Aorta (tissue), 5 donors: ENCODE measurements at places on chromosomes 6 and 20.

DNA sequence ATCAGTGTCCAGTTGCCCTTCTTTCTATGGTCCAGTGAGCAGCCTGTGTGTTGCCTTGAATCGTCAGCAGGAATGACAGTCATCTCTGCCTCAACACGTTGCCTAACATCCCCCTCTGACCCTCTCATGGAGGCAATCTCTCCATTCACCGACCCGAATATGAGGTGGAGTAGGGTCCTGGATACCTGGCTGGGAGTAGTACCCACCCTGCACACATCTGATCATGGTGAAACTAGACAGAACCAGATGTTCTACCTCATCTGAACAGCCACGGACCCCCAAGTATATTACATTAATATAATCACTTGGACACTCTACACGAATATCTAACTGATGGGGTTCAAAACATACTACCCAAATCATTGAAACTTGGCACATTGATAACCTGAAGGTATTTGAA lies 77.0 kb upstream of the COL21A1 start:
- DNase-seq = no peak

GRCh38 chr6:55064711-55065420 lies 109.4 kb upstream of the HCRTR2 start:
- DNase-seq = no peak

GRCh38 chr6:7939184-7939863 lies 28.7 kb upstream of the TXNDC5 start:
- DNase-seq = no peak

- DNase-seq = no peak
These were observed 111.4 kb downstream of the PREP start for GRCh38 chr6:105291525-105291924.

- DNase-seq = no peak
These were observed 138.3 kb upstream of the INSM1 start for GRCh38 chr20:20229595-20229994.

DNA sequence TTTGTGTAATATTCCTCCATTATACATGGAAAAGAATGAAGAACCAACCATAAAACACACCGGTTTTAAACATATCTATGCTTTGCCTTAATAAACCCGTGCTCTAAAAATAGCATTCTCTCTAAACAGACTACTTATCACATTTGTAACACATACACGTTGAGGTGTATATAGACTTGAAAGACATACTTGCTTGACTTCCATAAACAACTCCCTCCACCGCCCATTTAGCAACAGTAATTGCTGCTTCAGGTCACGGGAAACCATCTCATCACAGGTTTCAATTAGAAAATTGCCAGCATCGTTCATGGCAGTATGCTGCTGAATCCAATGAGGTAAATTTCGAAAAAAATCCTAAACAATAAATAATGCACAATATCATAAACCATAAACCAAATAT lies 174.0 kb downstream of the SYNE1 start:
- DNase-seq = no peak

- peak; percentile 53 for DNase-seq
These were observed 226.2 kb upstream of the MARCKS start for GRCh38 chr6:113630738-113631535.

DNA sequence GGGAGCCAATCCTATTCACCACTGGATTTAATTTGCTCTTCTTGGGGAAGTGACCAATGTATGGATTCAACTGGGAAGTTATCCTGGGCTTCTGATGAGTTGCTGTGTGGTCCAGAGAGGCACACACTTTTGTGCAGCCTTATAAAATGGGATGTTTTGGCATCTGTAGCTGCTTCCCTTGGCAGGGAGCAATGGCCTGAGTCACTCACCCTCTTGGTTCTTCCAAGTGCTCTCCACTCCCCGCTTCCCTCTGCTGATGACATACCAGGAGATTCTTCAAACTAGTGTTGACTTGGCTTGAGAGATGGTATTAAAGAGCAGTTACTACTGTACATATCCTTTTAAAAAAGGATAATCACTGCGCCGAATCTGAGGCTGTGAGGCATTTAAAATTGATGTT lies 105.8 kb downstream of the JARID2 start:
- DNase-seq = peak; percentile 77

DNA sequence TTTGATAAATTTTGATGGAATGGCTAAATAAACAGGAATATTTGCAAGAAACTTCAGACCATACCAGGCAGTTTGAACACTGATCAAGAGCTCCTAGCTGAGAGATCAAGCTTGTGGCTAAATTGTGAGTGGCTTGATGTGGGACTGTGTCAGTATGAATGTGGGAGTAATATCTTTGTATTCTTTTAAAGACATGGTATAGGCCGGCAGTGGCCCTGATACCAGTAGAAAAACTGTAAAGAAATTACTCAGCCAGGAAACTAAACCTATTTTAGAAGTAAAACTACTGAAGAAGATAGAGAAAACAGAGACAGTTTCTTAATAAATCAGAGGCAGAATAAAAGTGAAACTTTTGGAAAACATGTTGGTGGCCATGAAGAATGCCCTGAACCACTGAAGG lies 608.4 kb upstream of the SYNCRIP start:
- no peak for DNase-seq

DNA sequence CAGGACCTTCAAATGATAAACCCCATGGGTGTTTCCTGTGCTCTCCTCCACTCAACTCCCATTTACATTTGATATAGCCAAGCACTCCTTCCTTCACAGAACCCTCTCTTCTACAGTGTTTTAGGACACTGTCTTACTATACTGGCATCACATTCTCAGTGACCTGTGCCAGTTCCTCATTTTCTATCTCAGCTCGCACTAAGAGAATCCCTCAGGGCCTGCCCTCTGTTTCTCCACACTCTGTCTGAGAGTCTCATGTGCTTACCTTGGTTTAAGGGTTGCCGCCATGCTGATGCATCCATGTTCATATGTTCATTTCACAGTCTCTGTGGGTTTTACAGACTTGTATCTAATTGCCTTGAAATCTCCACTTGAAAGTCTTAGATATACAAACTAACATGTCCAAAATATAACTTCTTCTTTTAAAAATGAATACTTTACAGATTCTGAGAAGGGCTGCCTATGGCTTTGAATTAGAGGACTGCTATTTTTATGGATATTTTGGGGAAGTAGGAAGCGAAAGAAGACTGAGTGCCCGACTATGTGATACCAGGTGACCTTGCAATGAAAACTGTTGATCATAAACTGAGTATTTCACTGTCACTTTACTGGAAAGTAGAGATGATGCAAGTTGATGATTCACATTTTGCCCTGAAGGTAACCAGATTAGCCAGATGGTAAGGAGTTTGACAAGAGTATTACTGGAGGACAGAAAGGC lies 153.1 kb upstream of the SIM1 start:
- DNase-seq = no peak

DNA sequence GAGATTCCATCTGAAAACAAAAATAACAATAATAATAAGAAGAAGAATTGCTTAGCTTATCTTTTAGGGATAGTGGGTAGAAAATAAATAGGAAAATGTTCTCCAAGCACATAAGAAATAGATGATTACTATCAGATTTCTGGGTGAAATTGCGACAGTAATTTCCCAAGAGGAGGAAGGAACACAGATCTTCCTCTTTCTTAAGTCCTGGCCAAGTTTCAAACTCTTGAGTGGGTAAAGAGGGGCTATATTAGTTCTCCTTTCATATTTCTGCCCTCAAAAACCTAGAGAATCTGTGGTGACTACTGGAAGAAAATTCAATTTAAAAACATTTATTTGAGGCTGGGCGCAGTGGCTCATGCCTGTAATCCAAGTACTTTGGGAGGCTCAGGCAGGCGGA lies 63.7 kb downstream of the PHACTR2 start:
- no peak for DNase-seq

DNA sequence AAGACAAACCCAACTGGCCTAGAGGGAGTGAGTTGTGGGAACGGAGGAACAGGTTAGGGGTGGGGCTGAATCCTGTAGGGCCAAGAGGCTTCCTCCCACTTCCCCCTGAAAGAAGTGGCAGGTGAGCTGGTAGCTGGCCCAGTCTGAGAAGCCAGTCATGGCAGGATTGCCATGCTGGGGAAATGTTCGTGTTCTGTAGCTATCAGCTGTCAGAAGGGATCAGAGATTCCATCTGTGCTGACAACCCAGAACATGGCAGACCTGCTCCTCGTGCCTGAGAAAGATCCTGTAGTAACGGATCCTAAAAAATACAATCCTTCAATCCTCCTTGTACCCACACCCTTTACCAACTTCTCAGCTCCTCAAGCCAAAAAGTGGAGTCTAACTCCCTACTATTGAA lies 43.0 kb downstream of the BANF2 start:
- no peak for DNase-seq

- no peak for DNase-seq
These were observed 10.0 kb upstream of the ARMC2 start for GRCh38 chr6:108838101-108838717.

DNA sequence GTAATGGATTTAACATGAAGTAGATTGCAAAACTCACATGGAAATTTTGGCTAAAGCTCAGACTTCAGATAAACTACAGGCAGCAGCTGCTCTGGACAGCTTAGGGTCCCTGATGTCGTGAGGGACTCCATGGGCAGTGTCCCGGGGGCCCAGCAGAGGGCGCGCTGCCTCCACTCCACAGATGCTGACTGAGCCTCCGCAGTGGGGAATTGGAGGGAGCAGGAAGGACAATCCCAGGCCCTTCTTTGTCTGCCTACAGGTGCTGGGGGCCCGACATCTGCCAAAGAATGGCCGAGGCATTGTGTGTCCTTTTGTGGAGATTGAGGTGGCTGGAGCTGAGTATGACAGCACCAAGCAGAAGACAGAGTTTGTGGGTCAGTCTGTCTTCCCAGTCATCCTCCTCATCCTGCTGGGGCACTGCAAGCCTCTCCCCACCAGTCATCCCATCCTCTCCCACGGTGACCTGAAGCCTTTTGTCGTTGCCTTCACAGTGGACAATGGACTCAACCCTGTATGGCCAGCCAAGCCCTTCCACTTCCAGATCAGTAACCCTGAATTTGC lies 35.9 kb downstream of the PLCG1 start:
- DNase-seq = peak; percentile 87

GRCh38 chr20:47847884-47848485 lies 62.7 kb upstream of the SULF2 start:
- DNase-seq = no peak

- DNase-seq = no peak
These were observed 37.8 kb downstream of the HCRTR2 start for GRCh38 chr6:55212156-55212555.

- no peak for DNase-seq
These were observed 46.9 kb downstream of the JARID2 start for GRCh38 chr6:15292721-15293302.

DNA sequence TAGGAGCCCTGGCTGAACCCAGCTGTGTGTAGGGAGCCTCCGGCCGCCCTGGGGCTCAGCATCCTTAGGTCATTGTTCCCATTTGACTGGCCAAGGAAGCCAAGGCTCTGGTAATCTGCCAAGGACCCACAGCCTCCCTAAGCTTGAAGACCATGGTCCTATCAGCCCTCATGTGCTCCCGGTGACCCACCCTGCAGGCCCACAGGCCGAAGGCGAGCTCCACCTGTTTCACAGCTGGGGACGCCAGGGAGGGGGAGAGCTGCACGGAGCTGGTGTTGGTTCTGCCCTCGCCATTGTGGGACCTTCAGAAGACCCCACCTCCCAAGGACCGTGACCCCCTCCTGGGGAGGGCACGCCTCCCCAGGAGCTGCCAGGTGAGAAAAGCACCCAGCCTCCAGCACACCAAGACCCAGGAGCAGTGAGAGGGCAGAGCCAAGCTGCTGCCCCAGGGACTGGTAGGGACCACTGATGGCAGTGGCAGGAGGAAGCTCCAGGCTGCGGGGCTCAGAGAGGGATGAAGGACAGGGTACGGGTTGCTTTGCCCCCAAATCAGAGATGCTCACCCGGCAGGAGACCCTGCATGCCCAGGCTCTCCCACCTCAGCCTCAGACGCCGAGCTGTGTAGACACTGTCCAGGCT lies 30.7 kb upstream of the MRGBP start:
- peak; percentile 30 for DNase-seq

GRCh38 chr20:8020314-8021079 lies 936 bp upstream of the TMX4 start:
- DNase-seq = no peak

GRCh38 chr6:38245295-38245694 lies 394.4 kb downstream of the BTBD9 start:
- DNase-seq = no peak

DNA sequence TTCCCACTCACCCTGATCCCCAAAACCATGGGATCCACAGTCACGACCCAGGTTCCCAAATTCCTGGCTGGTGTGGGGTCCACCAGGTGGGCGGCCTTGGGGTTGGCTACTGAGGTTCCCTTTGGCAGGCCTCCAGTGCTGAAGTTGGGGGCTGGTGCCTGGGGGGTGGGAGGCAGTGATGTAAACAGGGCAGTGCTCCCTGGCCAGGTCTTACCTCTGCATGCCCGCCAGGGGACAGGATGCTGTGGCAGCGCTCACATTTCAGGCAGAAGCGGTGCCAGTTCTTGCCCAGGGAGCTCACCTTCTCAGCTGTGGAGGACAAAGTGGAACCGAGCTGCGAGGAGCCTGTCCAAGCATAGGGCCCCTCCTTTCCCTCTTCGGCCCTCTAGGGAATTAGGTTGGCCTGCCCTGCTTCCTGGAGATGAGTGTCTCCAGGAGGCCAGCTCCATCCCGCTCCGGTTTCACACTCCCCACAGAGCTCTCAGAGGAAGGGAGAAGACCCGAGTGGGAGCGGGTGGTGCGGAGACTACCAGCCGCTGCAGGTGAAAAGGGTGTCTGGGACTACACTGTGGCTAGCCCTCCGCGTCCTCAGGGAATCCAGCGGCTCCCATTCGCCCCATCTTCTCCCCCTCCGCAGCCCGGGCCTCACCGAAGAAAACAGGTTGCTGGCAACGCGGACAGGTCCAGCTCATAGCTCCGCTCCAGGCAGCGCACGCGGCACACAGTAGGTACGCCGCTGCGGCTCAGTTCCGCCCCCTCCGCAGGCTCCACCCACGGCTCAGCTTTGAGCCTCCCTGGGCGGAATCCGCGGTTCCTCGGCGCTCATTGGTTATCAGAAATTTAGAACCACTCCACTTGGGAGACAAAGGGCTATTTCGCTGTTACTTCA lies at the start of gene CRIP3:
Gene CRIP3, minus strand, starts transcription at position 726 of the 889 bp plus-strand sequence. Its CDS starts 34 bp downstream, at position 692.
- peak; percentile 82 for DNase-seq

- DNase-seq = no peak
These were observed 82.9 kb upstream of the RNF217 start for GRCh38 chr6:124879110-124879991.

DNA sequence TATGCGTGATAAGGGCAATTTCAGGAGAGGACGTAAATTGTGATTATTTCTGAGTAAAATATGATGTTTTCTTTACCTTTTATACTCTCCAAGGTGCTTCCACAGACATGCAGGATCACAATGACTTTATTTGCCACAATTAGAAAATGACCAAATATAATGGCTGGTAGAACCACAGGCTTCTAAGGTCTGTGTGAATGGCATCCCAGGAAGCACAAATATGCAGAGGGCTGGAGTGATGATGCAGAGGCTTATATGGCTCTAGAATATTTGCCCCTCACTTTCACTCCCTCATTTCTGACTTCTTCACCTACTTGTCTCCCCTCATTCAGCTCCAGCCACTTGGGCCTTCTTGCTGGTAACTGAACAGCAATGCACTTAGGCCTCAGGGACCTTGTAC lies 502.1 kb upstream of the MAP3K7 start:
- no peak for DNase-seq
